ENCODE measurements at places on chromosomes 12 and 14.

- peak; percentile 29 for DNase-seq
These were observed 38.2 kb upstream of the MAP1LC3B2 start for GRCh38 chr12:116520801-116521471.

DNA sequence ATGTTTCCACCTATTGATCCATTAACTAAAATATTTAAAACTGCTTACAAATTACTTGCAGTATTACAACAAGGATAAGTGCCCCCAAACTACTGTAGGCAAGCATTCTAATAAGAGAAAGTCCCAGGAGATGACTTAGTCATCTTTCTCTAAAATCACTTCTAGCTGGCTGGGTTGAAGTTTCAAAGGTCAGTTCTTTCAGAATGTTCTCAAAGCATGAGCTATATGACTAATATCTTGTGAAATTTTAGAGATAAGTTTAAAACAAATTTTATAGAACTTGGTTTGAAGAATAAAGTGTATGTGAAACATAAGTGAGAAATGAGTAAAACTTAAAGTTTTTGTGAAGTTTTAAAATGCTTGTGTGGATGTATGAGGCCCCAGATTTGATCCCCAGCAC lies 24.3 kb upstream of the OR6J1 start:
- DNase-seq = peak; percentile 86

DNA sequence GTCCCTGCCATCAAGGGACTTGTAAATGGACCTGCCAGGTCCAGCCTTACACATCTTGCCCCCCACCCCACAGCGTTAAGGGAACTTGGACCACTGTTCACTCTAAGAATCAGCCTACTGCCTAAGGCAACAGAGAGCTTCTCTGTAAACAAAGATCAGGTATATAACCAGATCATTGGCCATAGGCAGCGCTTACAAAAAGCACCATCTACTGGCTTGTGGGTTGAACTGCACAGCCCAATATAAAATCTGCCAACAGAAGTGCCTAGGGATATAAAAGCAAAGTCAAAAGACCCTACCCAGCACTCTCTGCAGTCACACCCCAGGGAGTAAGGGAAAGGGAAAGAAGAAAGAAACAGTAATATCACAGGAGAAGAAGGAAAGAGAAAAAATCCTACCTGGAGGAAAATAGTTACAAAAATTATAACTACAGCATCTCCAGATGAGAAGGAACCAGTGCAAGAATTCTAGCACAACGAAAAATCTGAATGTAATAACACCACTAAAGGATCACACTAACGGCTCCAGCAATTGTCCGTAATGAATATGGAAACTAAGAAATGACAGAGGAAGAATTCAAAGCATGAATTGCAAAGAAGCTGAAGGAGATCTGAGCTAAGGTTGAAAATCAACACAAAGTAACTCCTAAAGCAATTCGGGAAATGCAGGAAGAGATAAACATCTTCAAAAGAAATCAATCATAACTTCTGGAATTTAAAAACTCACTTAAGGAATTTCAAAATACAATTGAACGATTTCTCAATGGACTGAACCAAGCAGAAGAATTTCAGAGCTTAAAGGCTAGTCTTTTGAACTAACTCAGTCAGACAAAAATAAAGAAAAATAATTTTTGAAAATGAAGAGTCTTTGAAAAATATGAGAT lies 95.2 kb upstream of the PCED1B start:
- DNase-seq = peak; percentile 75

DNA sequence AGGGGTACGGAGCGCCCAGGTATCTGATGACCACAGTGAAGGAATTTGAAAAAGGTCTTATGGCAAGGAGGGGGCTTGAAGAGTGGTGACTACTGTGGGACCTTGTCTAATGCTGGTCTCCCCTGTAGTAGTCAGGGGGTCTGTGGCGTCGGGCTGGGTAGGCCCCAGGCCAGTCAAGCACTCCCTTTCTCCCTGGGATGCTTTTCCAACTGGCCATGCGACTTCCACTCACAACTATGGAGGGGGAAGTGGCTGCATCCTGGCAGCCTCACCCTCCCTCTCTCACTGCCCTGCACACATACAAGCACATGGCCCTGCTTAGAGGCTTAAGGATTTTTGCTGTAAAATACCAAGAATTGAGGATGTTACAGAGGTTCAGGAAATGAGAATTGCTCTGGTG lies 4.1 kb downstream of the TSPAN11 start:
- no peak for DNase-seq

- no peak for DNase-seq
These were observed 37.0 kb upstream of the STXBP6 start for GRCh38 chr14:25086821-25087396.

Data from adipocyte (in vitro differentiated cells).